ENCODE measurements at places on chromosomes 12 and 14.
A peak's percentile ranks its signal among the peaks of the same experiment; 100 is the strongest.

- no peak for DNase-seq
Observed at GRCh38 chr14:79295385-79295784, 915.9 kb downstream of the DIO2 start.

DNA sequence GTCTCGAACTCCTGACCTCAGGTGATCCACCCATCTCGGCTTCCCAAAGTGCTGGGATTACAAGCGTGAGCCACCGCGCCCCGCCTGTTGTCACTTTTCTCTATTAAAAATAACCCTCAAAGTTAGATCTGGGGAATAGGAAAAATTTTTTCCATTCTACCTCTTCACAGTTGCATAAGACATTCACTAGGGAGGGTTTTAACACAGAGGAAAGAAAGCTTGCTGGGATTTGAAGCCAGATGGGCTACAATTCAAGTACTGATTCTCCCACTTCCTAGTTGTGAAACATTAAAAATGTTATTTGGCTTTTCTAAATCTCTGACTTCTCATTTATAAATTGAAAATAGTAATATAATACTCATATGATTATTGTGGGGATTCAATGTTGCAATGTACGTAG lies 23.3 kb upstream of the SLC15A5 start:
- no peak for DNase-seq

GRCh38 chr12:60191676-60192359 lies 596.0 kb downstream of the SLC16A7 start:
- no peak for DNase-seq

DNA sequence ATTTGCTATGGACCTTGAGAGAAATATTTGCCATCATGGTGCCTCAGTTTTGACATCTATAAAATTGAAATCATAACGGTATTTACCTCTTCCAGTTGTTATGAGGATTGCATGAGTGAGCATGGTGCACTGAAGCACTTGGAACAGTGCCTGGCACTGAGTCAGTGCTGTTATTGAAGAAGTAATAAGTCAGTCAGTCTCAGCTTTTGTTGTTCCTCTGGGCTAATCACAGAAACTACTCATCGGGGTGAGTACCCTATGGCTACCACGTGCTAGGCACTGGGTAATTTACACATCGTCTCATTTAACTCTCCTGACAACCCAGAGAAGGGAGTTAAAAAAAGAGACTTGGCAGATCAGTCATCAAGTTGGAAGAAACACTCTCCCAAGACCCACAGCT lies 159.5 kb upstream of the NRXN3 start:
- DNase-seq, result no peak

DNA sequence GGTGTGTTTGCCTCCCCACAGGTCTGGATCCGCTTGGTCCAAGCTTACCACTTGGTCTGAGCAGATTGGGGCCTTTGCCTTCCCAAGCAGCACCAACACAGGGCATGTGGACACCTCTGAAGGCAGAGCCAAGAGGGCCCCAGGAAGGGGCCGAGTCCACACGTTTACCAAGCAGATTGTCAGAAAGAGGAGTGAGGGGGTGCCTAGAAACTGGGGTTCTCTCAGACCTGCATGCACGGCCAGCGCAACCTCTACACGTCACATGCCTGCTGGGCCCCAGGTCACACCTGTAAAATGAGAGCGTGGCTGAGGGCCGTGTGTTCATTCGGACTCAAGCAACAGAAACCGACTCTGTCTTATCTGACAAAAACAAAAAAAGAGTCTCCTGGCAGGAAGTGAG lies 96.9 kb downstream of the PAPOLA start:
- DNase-seq, result no peak

GRCh38 chr12:66066137-66066928 lies 64.2 kb downstream of the LLPH start:
- no peak for DNase-seq

GRCh38 chr12:4135919-4136605 lies 137.5 kb upstream of the CCND2 start:
- no peak for DNase-seq

- DNase-seq, result no peak
Observed at GRCh38 chr12:123998344-123998990, 25.5 kb downstream of the ZNF664 start.

DNA sequence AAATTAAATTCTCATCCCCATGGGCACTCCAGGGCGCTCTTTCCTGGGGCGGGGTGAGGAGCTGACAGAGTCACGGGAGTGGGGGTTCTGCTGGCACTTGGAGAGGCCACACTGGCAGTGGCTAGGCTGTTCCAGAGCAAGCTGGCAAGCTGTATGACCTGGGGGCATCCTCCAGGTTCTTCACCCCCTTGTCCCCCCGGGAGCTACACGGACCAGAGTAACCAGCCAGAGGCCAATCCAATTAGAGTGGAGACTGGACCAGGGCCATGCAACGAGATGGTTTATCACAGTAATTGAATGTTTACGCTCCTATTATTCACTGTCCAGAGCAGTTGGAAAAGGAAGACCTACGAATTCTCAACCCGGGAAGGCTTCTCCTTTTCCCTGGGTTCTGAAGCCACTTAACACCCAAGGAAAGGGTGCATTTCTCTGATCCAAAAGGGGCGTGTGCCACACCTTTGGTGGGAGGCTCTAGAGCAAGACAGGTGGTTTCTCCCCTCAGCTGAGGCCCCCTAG lies 43.8 kb upstream of the PNMA1 start:
- peak; percentile 75 for DNase-seq

- DNase-seq, result no peak
Observed at GRCh38 chr12:104889735-104890134, 68.4 kb downstream of the SLC41A2 start.

GRCh38 chr14:21102521-21103410 lies 1.9 kb downstream of the TMEM253 start:
- no peak for DNase-seq

DNA sequence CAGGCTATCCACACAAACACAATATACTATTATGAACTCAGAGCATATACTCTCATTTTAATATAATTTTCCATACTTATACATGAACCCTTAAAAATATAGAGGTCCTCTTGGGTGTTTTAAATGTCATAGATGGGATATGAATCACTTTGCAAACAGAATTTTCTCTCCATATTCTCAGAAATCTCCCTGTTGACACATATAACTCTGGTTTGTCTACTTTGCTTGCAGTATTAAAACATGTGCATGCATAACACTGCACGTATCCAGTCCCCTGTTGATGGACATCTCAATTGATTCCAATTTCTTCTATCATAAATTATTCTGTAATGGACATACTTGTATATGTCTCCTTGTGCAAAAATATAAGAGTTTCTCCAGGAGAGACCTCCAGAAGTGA lies 417.5 kb upstream of the TBX3 start:
- DNase-seq, result no peak

DNA sequence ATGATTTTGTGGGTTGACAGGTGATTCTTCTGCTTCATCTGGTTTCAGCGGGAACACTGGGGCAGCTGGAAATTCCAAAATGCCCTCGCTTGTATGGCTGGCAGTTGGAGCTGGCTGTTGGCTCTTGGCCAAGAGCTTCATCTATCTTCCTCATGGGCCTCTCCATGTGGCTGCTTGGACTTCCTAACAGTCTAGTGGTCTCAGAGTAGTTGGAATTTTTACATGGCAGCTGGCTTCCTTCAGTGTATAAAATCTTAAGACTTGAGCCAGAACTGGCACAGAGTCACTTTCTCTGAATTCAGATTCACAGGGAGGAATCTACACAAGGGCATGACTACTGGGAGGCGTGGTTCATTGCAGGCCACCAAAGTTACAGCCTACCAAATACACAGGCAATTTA lies 204.9 kb upstream of the RMST start:
- no peak for DNase-seq

DNA sequence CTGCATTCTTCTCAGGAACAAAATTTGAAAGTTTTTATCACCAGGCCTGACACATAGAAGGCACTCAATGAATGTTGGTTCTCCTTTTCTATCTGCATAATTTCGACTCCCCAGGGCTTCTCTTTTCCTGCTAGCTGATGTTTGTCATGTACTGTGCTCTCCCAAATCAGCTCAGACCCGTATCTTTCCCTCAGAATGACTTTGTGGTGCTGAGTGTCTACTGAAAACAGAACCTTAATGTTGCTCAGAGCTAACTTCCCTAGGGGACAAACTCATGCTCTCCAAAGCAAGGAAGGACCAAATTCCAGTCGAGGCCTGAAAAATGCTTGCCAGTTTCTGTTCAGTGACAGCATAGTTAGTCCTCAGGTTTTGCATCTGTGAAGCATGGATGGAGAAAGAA lies 1.9 kb downstream of the ARHGDIB start:
- no peak for DNase-seq

DNA sequence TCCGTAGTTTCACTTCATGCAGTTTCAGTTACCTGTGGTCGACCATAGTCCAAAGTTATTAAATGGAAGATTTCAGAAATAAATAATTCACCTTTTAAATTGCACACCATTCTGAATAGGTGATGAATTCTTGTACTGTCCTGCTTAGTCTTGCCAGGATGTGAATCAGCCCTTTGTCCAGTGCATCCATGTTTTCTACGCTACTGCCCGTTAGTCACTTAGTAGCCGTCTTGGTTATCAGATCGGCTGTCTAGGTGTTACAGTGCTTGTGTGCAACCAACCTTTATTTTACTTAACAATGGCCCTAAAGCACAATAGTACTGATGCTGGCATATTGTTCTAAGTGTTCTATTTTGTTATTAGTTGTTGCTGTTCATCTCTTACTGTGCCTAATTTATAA lies 146.7 kb downstream of the ACSS3 start:
- no peak for DNase-seq

DNA sequence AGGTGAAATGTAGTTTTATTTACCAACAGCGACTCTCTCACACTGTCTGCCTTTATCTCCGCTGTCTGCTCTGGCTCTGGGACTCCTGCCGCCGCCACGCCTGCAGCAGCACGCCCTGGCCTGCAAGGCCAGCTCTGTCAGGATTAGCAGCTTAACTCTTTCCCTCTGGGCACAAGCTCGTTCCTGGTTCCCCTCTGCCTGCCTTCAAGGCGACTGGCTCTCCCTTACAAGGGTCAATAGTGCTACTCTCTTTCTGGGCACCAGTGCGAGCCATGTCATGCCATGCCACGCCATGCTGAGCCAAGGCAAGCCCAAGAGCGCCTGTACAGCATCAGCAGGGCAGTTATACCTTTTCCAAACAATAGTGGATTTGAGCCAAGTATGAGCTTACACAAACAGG lies 3.6 kb upstream of the CLEC2B start:
- DNase-seq, result no peak

- no peak for DNase-seq
Observed at GRCh38 chr12:118821386-118821925, 159.9 kb upstream of the SRRM4 start.

- DNase-seq, result no peak
Observed at GRCh38 chr12:117152793-117153775, 37.2 kb downstream of the FBXO21 start.

DNA sequence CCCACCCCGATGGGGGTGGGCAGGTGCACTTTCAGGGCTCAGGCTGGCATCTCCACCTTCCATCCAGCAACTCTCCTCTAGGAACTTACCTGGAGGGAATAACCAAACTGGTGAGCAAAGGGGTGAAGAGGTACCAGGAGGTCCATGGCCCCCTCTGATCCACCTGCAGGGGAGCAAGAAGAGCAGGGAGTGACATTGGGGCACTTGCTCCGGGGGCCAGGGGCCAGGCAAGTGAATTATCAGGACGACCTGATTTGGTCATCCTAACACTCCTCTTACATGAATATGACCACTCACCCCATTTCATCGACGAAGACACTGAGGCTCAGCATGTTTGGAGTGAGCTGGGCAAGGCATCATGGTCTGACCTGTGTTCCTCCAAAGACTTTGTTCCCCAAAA lies 6.0 kb downstream of the DIO3 start:
- DNase-seq, result no peak
